MG63 (cell line): ENCODE measurements at places on chromosomes 12 and 14. TPM values are rescaled to one million over a fixed set of nuclear protein-coding genes. Genes with fewer than 3 reads are reported as not detected.

- peak; percentile 37 for DNase-seq
These were observed 764 bp downstream of the RBM25 start for GRCh38 chr14:73058922-73059673.

GRCh38 chr14:68735856-68736255 is 57.0 kb downstream of the ZFP36L1 start:
- no peak for DNase-seq

DNA sequence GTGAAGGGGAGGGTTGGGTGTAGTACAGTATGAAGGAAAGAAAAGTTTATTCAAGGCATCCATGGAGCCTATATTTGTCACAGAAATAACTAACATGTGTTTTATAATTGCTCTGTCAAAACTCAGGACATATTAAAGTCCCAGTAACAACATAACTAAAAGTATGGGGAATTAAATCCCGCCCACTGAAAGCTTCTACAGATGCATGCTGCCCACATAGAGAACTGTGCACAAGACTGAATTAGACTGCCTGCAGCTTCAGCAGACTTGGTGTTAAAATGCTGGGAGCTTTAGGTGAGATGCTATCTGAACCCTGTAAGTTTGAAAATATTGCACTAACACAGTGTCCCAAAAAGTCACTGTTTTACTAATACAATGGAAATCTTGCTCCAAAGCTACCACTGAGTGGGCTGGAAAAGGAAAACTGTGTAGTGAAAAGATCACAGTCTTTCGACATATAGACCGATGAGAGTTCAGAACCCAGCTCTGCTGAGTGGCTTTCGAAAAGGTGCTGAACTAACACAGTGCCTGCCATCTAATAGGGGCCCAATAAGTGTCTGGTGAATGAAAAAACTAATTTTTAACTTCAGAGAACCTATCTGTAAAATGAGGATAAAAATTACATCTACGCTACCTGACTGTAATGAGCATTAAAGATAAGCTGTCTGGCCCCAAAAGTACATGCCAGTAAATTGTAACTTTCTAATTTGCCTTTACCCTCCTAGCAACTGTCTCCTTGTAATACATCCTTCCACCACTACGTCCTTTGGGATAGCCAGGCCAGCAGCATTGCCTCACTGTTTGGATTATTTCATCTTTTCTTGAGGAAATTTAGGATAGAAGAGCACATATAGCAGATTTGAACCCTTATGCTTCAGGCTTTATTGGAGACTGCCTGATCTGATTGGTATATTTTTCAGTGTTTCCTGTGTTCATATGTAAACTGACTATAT is 237.6 kb downstream of the BCAT1 start:
- DNase-seq: no peak

GRCh38 chr14:32075672-32076277 is 1.3 kb upstream of the ARHGAP5 start:
- DNase-seq: no peak

- DNase-seq: no peak
These were observed 173.5 kb upstream of the PDZRN4 start for GRCh38 chr12:41014643-41015020.

DNA sequence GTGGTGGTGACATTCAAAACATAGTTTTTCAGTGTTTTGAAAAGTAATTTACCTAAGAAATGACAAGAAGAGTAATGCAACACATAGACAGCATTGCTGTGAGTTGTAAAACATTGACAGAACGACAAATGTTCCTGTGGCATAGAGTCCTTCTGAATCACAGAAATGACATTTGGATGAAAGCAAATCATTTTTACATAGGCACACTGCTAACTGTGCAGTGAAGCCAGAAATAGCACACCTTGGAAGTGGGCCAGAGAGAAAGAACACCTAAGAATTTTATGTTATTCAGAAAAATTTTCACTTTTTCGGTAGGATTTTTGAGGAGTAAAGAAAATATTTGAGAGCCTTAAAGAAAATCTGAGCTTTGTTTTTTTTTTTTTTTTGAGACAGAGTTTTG is 100.6 kb downstream of the ANO4 start:
- DNase-seq: no peak

GRCh38 chr12:54680374-54680773 is 32.2 kb upstream of the DCD start:
- DNase-seq: peak; percentile 33

DNA sequence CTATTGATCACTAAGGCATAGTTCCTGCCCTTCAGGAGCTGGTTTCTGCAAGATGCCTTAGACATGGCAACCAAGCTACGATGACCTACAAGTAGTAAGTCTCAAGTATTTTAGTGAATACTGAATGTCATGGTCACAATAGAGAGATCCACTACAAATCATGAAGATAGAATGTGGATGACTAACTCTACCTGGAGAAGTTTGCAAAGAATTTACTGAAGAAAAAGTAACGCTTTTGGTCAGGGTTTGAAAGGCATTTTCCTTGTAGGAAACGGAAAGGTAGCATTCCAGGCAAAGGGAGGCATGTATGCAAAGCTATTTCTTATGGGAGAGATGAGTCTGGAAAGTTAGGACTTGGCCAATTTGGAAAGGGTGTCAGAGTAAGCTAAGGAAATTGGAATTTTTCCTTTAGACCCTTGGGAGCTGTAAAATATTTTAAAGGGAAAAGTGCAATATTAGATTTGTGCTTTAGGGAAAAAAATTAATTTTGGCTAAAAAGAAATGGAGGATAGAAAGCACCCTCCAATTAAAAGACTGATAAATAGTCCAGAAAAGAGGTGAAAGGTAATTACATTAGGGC is 377.5 kb downstream of the EGLN3 start:
- no peak for DNase-seq

DNA sequence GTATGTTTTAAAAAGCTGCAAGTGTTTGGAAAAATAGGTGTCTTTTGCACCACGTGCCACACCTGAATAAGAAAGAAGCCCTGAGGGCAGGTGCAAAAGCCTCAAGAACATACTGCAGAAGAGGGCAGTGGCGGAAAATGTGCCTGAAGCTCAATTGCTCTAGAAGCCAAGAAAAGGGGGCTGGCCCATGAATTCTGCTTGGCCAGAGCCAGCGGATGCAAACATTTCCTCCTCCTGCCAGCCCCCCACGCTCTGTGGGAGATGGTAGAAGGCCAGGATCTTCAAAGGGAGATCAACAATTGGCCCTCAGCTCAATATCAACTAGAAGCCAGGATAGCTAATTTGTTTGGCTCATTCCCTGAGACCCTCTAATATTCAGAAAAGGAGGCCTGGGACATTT is 80.3 kb upstream of the TMEM132D start:
- no peak for DNase-seq

DNA sequence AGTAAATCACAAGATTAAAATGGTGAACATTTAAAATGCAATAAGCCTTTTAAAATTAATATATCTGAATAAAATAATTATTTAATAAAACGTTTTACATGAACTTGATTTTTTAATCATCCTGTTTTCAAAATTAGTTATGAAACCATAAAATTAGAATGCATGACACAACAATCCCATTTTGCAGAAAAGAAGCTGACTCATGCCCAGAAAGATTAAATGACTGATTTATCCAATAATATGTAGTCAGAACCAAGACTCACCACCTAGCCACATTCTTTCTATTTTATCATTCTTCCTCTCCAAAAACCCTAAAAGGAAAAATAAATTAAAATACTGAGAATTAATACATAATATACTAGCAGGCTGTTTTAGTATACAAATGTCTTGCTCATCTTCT is 83.0 kb upstream of the LGR5 start:
- DNase-seq: no peak

DNA sequence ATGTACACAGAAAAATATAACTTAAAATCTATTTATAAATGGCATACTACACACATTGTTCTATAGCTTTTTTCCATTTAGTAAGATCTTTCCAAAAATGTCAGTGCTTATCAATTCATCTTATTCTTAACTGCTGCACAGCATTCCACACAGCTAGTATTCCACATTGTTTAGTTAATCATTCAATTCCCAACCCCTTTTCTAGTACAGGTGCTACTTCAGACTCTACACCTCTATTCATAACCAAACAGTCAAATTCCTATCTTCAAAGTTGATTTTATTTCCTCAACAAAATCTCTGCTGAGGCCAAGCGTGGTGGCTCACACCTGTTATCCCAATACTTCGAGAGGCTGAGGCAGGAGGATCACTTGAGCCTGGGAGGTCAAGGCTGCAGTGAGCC is 12.3 kb upstream of the NEK9 start:
- DNase-seq: no peak

DNA sequence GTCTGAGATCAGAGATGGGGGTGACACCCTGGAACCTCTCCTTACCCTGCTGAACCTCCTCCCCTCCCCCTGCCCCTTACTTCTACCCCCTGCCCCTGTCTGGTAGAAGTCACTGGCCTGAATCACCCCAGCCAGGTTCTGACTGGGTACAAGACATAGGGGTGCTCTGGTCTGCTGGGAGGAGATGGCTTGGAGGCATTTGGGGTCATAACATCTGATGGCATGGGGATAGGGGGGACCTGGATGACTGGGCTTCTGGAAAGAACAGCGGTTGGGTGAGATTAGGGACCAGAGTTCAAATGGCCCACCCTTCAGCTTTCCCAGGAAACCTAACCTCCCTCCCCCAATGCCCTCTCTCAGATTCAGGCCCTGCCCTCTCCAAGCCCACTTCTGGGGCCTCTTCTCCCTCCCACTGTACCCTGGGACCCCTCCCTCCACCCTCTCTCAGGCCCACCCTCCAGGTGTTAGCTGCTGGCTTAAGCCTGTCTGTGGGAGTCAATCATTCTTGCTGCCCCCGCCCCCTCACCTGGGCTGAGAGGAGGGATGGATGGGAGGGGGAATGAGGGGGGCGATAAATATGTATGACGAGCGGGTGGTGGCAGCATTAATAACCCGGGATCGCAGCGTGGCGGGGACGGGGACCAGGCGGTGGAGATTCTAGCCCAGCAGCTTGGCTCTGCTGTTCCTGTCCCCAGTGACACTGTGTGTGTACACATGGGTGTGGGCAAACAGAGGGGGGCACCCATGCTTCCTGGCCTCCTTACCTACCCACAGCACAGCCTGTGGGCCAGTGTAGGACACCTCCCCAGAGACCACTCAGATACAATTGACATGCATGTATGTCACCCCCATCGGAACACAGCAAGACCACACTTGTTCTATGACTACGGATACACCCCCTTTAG is 5.9 kb downstream of the NXPH4 start:
- DNase-seq: no peak

DNA sequence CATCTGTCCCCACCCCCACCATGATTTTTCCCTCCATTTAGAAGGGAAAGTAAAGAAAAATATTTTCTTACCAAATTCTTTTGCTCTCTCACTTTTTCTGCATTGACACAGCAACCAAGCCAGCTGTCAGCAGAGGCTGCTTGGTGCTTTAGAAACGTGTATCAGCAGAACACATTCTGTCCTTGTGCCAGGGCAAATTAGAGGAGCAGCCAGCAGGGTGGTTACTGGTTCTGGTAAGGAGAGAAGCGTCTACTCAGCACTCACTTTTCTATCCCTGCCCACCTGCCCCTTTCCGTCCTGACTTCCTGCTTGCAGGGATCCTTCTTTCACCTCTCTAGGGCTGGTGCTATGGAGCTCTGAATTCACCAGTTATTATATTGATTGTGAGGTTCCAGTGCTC is 327.5 kb upstream of the PDE3A start:
- DNase-seq: no peak

DNA sequence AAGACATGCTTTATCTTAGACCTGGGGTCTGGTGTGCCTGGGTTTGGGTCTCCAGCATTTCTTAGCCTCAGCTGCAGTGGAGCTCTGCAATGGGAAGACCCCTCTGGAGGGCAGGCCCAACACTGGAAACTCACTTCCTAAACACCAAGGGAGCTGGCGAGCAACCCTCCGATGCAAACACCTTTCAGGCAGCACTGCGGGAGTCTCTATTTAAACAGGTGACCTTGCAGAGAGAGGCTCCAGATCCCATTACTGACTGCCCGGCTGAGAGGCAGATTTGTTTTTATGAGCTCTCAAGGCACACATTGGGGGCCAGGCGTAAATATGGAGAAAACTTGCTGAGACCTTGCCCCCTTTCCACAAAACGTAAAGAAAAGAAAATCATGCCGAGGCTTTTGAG is 195.5 kb downstream of the PAX9 start:
- DNase-seq: no peak

DNA sequence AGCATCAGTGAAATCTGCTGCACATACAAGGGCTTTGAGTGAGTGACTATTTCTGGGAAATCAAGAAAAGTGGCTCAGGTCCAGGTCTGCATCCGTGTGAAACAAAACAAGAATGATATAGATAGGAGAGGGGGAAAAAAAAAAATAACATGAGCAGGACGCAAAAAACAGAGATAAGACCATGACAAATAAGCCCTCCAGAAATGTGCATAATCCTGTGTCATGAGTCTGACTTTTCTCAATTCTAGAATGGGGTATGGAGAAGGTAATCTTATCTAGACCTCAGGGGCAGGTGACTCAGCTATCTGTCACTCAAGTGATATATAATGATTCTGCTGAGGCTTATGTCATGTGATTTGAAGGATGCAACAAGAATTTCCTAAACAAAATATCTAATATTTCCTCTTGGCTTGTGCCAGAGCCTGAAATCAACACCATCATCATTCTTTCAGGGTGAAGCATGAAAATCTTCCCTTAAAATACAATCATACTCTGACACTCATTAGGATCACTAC is 250.0 kb downstream of the PHLDA1 start:
- peak; percentile 44 for DNase-seq

- DNase-seq: peak; percentile 82
These were observed 412.9 kb downstream of the RAD51B start for GRCh38 chr14:68232300-68233055.

DNA sequence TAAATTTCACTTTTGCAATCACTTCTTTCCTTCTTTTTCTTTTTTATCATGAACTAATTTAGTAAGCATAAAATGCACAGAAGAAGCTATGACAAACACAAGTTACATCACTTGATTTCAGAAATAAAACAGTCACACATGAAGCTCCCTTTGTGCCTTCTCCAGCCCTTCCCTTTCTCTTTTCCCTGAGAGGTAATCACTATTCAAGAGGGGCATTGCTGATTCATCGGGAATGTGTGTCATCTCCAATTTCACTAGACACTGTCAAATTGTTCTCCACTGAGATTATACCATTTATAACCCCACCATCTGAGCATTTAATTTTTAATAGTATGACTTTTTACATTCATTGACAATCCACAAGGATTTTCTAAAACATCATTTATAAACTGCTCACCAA is 91.6 kb upstream of the PTPRQ start:
- no peak for DNase-seq

- DNase-seq: no peak
These were observed 221.8 kb downstream of the PRKD1 start for GRCh38 chr14:29705801-29706200.

The GPD1 gene
- total RNA-seq: not detected in 2 replicates

The MLF2 gene
- total RNA-seq: 178 and 274 TPM in 2 replicates

The MUCL1 gene
- total RNA-seq: not detected in 2 replicates

The FOXG1 gene
- total RNA-seq: 0.03 and 0.67 TPM in 2 replicates

The FAM186B gene
- total RNA-seq: not detected in 2 replicates

The PRH2 gene
- total RNA-seq: not detected in 2 replicates

The ACSS3 gene
- 1.1 and 2.7 TPM in 2 replicates for total RNA-seq

The TAS2R9 gene
- total RNA-seq: not detected in 2 replicates

The KRT85 gene
- total RNA-seq: not detected in 2 replicates
